ENCODE measurements at places on chromosomes 3 and 15. TPM values are rescaled to one million over a fixed set of nuclear protein-coding genes. Genes with fewer than 3 reads are reported as not detected.

DNA sequence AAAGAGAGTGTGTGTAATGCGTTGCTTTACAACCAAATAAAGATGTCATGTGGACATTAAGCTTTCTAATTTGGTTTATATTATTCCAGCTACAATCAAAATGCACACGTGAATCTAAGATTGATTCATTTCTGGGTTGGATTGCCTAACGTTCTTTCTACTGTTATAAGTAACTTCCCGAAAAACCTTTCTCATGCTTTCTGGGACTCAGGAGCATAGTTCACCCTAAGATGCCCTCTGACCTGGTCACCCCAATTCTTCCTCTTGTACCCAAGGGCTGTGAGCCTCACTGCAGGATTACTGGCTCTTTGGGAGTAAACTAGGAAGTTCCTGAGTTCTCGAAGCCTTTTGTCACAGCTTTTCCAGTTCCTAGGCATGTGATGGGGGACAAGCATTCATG lies 12.7 kb upstream of the LMCD1 start:
- no peaks in the 10 kb centered on the region for H3K4me1 ChIP-seq
- H3K4me3 ChIP-seq, result no peak overlapping the region
- no peak for DNase-seq
- no peaks in the 10 kb centered on the region for H3K27me3 ChIP-seq

- no peak overlapping the region for H3K4me3 ChIP-seq
- no peaks in the 10 kb centered on the region for H3K27me3 ChIP-seq
- no peaks in the 10 kb centered on the region for H3K4me1 ChIP-seq
- H3K27ac ChIP-seq, result no peak overlapping the region
- no peaks in the 10 kb centered on the region for H3K36me3 ChIP-seq
Measured at GRCh38 chr3:5276934-5277333, 89.4 kb downstream of the EDEM1 start.

GRCh38 chr15:93073465-93073952 lies 15.5 kb downstream of the RGMA start:
- H3K27ac ChIP-seq, result no peak overlapping the region
- H3K4me1 ChIP-seq, result peaks cover 7% of the 10 kb centered on the region
- H3K36me3 ChIP-seq, result no peaks in the 10 kb centered on the region
- H3K27me3 ChIP-seq, result peaks cover 41% of the 10 kb centered on the region
- DNase-seq, result peak; percentile 35

- H3K27me3 ChIP-seq, result no peaks in the 10 kb centered on the region
- H3K27ac ChIP-seq, result no peak overlapping the region
- H3K36me3 ChIP-seq, result no peaks in the 10 kb centered on the region
Measured at GRCh38 chr3:23760325-23760724, 45.4 kb upstream of the UBE2E1 start.

DNA sequence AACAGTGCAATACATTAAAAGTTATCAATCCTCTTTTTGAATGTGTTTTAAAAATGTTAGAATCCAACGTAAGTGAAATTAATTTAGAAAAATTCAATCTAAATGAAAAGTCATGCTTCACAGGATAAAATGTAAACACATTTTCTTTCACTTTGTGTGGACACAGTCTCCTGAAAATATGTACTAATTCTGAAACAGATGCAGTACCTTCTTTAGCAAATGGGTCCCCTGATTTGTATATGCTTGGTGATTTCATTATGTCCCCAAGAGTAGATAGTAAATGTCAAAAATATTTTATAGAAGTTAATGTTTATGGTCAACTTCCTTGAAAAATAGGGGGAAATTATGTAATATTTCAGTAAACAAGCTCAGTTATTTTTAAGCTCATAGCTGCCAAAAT lies 28.9 kb downstream of the FOXP1 start:
- no peaks in the 10 kb centered on the region for H3K27me3 ChIP-seq
- H3K36me3 ChIP-seq, result no peaks in the 10 kb centered on the region
- DNase-seq, result no peak
- peaks cover 3% of the 10 kb centered on the region for H3K4me1 ChIP-seq
- no peak overlapping the region for H3K27ac ChIP-seq

- H3K27ac ChIP-seq, result peak overlapping the region; percentile 92
- DNase-seq, result peak; percentile 54
- no peaks in the 10 kb centered on the region for H3K27me3 ChIP-seq
- H3K4me3 ChIP-seq, result peak overlapping the region; percentile 81
- H3K4me1 ChIP-seq, result peaks cover 15% of the 10 kb centered on the region
Measured at GRCh38 chr15:59689626-59690236, 611 bp upstream of the BNIP2 start.

DNA sequence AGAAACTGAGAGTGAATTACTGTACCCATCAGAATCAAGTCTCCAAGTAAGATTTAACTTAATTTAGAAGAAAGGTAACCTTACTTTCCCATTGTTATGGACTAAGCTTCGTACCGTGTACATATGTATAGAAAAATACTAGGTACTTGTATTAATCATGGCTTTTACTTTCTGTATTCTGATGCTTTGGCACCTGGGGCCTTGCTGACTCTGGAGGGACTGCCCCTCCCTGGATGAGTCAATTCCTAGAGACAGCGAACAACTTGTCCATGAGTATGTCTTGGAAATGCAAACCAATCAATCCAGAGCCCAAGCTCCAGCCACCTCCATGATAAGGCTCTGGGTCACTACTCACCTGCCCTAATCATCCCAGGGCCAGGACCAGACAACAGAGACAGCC lies 50.0 kb upstream of the DGKG start:
- H3K27ac ChIP-seq, result no peak overlapping the region
- H3K4me1 ChIP-seq, result peaks cover 10% of the 10 kb centered on the region
- DNase-seq, result no peak
- no peaks in the 10 kb centered on the region for H3K36me3 ChIP-seq

- H3K4me3 ChIP-seq, result no peak overlapping the region
- no peak overlapping the region for H3K27ac ChIP-seq
- H3K27me3 ChIP-seq, result no peaks in the 10 kb centered on the region
- no peaks in the 10 kb centered on the region for H3K4me1 ChIP-seq
- DNase-seq, result no peak
- no peaks in the 10 kb centered on the region for H3K36me3 ChIP-seq
Measured at GRCh38 chr3:102083473-102083872, 234.2 kb downstream of the NFKBIZ start.

The CSPG5 gene
- 0.25 TPM for polyA plus RNA-seq

The SEMA5B gene
- 0.46 TPM for polyA plus RNA-seq

DNA sequence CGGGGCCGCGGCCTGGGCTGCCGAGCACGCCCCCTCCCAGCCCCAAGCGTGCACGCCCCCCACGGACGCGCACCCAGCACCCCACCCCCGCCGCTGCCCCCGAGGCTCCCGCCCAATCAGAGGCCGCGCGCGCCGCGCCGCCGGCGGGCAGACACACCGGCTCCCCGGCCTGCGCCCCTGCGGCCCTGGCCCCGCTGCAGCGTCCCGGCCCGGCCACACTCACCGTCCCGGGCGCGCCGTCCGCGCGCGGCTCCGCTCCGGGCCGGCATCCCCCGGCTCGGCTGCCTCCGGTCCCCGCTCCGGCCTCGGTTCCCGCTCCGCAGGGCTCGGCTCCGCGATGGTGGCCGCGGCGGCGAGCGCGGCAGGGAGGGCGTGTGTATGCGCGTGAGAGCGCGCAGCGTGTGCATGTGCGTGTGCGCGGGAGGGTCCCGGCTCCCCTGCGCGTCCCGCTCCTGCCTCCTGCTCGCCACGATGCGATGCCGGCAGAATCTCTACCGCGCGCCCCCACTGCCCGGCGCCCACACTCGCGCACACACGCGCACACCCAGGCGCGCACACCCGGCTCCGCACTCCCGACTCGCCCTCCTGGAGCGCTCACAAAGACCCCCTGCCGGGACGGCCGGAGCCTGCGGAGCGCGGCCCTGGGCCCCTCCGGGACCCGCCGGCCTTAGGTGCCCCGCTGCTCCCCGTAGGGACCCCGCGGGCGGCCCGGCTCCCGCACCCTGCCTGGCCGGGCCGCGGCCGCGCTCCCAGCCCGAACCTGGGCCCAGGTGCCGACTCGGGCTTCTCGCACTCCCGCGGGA lies 186.5 kb upstream of the LINGO1 start:
- H3K4me3 ChIP-seq, result peak overlapping the region; percentile 30
- H3K27me3 ChIP-seq, result peaks cover 86% of the 10 kb centered on the region
- H3K36me3 ChIP-seq, result no peaks in the 10 kb centered on the region
- H3K4me1 ChIP-seq, result no peaks in the 10 kb centered on the region

- no peaks in the 10 kb centered on the region for H3K36me3 ChIP-seq
- no peak overlapping the region for H3K27ac ChIP-seq
- no peak for DNase-seq
- peaks cover 3% of the 10 kb centered on the region for H3K27me3 ChIP-seq
Measured at GRCh38 chr3:193774916-193775285, 181.9 kb downstream of the OPA1 start.

DNA sequence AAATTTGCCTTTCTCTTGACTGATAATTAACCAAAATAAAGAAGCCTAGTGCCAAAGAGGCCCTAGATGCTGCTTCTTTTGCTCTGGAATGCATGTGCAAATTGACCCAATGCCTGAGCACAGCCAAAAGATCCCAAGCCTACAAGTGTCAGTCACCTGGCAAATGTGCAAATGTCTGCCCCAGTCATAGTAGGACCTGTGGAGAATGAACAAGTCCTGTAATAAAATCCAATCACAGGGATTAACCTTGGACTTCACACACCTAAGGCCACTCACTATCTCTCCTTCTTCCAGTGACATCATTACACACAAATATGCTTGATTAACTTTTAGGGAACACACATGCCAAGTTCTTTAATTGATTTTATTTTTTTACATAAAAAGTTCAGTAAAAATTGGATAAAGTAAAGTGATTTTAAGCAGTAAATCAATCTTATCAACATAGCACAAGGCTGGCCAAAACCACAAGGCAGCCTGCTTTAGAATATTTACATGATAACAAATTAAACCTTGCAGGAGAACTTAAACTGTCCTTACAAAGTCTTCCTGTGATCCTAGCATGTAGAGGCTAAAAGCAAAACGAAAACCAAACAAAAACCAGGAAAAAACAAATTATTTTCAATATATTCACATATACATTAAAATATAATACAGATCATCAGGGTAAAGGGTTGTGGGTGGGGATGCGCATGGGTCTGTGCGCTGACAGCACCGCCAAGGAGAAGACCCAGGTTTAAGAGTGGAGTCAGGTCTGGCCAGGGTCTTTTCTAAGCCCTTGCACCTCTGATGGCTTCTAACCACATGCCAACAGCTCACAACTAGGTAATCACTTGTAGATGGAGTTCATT lies 36.8 kb downstream of the NBEAL2 start:
- H3K4me3 ChIP-seq, result no peak overlapping the region
- H3K36me3 ChIP-seq, result peaks cover 47% of the 10 kb centered on the region
- H3K27ac ChIP-seq, result peak overlapping the region; percentile 66
- H3K4me1 ChIP-seq, result peaks cover 67% of the 10 kb centered on the region
- H3K27me3 ChIP-seq, result no peaks in the 10 kb centered on the region

DNA sequence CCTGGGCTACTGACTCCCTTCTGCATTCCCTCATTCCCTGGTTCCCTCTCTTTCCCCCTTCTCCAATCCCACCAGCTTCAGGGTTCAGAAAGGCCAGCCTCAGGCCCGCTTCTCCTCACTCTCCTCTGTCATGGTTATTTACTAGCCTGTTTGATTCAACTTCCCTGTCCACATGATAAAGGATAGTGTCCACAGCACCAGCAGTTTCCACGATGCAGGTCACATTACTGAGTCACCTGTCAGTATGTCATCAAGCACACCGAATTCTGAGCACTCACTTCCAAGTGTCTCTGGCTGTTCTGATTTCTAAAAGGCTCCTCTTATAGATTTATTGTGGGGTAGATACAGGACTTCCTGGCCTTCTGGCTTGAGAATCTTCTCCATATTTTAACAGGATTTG lies 96.6 kb upstream of the CTNNB1 start:
- no peaks in the 10 kb centered on the region for H3K27me3 ChIP-seq
- DNase-seq, result no peak
- no peaks in the 10 kb centered on the region for H3K4me1 ChIP-seq

DNA sequence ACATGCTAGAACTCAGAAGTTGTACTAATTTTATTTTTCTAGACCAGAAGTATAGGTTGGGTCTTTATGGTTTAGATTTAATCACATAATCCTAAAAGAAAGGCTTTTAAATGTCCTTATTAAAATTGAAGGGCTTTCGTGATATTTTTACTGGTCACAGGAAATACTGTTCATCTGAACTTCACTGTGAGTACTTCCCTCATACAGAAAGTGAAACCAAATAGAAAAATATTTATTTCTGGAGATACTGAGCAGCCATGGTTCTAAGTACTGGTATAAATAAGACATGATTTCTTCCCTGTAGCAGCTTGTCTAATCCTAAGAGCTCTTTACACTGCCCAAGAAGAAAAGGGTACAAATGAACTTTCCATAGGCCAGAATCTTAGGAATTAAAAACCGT lies 2.0 kb downstream of the SNRK start:
- H3K27me3 ChIP-seq, result no peaks in the 10 kb centered on the region
- H3K4me3 ChIP-seq, result peak overlapping the region; percentile 87
- H3K36me3 ChIP-seq, result peaks cover 3% of the 10 kb centered on the region
- peaks cover 27% of the 10 kb centered on the region for H3K4me1 ChIP-seq

The ISLR gene
- 11.0 TPM for polyA plus RNA-seq

DNA sequence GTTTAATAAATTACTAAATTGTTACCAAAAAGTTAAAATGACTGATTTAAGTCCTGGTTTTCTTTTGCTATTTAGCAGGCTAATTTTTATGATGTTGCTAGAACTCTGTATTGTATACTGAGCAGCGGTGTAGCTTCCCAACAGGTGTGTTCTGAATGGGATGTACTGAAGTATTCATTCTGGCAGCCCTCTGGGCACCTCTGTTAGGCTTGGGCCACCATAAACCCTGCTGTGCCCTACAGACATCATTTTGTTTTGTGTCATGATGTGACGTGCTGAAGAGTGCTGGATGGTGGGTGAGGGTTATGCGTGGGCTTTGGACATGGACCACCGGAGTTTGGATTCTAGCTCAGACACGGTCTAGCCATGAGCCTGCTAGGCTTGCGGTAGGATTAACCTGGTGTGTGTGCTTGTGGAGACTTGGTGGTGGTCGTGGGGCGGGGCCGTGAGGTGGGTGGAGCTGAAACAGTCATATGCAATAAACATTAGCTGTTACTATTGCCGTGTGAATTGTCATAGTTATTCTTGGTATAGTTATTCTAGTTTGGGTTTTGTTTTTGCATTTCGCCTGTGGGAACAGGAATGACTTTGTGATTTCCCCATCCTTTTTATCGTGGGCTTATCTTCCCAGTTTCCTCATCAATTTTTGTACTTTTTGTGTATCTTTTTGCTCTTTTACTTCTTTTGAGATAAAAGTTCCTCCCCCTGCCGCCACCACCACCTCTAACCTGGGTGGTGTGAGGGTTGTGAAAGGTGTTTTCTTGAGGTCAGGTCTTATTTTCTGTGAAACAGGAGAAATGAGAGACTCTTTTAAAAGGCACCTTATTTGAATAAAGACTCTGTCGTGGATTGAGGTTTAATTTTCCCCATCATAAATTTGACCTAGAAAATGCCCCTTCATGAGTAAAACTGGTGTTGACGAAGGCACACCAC lies 93.7 kb downstream of the MCTP2 start:
- no peak for DNase-seq
- H3K4me3 ChIP-seq, result no peak overlapping the region
- H3K36me3 ChIP-seq, result no peaks in the 10 kb centered on the region

- no peaks in the 10 kb centered on the region for H3K36me3 ChIP-seq
- H3K4me3 ChIP-seq, result no peak overlapping the region
- no peaks in the 10 kb centered on the region for H3K4me1 ChIP-seq
- no peak for DNase-seq
- H3K27ac ChIP-seq, result no peak overlapping the region
Measured at GRCh38 chr3:105823149-105823867, 45.5 kb downstream of the CBLB start.

The DAPK2 gene
- 3.3 TPM for polyA plus RNA-seq

Measured in thymus (tissue), 14 donors.